ENCODE measurements at places on chromosomes 11 and 22.

GRCh38 chr11:61913699-61914395 is 3.5 kb downstream of the RAB3IL1 start:
- no peak for DNase-seq

DNA sequence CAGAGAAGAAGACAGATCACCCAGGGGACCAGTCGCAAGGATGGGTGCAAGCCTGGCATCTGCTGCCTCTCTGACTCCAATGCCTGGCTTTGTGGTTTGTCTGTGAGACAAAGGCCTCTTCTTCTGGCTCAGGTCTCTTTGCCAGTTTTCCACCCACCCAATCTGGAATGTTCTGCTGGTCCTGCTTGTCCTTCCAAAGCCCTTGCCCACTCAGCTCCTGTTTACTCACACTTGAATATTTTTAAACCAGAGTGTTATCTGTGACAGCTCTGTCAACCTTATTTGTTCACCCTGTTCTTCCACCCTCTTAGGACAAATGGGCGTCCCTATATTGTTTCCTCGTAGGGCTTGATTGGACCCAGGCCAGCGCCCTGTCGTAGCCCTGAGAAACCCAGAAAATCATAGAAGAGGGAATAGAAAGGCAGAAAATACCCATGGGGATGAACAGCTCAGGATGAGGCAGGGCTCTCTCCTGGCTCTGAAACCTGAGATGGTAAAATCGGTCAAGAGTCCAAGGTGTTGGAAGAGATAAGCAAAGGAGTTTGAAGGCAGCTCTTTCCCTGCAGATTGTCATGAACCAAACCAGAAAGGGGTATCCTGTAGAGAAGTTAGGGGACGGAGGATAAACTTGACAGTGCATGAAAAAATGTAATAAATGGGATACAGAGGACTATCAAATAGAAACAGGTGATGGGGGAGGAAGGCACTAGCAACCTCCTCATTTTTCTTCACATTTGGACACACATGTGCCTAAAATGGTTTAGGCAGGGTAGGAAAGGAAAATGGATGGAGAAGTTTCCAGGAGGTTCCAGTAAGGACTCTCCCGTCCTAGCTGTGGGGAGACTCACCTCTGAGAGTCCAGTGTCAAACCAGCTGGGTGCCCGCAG is 651 bp downstream of the CRYAB start:
- no peak for DNase-seq

GRCh38 chr11:78341841-78342240 is 75.8 kb downstream of the GAB2 start:
- no peak for DNase-seq

- DNase-seq, result no peak
Observed at GRCh38 chr11:27735281-27735680, 35.0 kb upstream of the BDNF start.

GRCh38 chr11:19013181-19013857 is 47.2 kb downstream of the MRGPRX2 start:
- peak; percentile 14 for DNase-seq

DNA sequence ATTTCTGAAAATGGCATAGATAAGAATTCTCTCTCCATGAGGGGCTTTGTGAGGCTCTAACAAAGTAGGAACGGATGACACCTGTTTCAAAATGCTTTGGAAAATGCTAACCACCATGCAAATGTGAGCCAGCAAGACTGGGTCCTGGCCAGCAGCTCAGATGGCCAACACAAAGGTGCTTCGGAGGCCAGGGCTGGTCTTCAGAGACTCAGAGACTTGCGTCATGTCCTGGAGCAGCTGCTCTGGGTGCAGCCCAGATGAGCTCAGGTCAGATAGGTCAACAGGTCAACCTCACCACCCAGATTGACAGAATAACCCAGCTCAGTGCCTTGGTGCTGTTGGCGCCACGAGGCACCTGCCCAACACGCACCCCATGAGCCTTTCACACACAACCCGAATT is 12.0 kb upstream of the TMEM121B start:
- no peak for DNase-seq

GRCh38 chr11:59782080-59782479 is 26.9 kb downstream of the STX3 start:
- no peak for DNase-seq

GRCh38 chr11:35359321-35360054 is 59.9 kb downstream of the SLC1A2 start:
- DNase-seq, result no peak

DNA sequence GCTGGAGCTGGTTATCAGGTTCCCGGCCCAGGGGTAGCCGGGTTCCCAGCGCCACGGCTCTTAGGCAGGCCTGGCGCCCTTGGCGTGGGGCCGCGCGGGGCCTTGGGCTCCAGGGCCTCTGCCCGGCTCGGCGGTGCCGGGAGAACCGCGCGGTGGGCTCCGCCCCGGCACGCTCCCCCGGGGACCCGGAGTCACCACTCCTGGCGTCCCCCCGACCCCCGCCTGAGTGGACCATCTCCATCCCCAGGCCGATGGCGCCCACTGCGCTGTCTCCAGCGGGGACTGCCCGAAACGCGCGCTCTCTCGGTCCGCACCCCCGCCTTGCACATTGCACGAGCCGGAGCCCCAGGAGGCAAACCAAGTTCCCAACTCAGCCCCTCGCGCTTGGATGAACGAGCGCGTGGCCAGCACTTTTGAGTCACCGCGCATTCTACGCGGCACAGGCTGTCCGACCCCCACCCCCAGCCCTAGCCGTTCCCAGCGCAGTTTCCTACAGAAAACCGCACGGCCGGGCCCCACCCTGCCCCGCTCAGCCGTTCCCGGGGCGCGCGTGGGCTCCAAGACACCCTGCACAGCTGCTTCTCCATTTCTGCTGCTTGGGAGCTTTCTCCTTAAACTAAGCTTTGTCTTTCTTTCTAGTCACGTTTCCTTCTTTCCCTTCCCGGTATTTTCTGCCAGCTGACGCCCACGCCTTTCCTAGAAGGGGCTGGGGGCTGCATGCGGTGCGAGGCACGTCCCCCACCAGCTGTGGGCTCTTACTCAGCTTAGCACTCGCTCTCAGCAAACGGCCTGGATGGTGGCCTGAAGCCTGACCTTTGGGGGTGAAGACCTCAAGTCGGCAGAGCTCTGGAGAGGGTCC is 650 bp upstream of the CHID1 start:
- peak; percentile 85 for DNase-seq

DNA sequence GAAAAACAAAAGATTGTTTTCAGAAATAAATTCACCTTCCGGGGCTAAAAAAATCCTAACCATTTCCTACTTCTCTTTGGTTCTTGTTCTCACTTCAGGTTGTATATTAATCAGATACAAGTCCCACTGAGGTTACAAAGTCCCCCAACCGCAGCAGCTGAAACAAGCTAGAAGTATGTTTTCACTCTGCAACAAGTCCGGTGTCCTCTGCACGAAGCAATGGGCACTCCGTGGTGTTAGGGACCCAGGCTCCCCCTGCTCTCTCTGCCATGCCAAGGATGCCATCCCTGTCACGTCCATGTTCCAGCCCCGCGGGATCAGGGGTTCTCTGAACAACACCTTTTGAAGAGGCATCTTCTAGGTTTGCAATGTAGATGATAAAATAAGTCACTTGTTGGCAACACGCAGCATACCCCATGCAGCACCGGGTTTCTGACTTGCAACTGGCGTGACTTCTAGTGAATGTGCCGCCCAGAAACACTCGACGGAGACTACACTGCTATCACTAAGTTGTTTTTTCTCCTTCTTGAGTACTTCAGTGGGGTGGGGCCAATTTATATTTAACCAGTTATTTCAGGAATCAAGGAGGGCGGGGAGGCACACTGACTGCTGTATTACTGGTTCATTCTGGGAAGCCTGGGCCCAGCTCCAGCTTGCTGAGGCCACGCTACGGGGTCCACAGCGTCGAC is 25.4 kb upstream of the GSTP1 start:
- no peak for DNase-seq

DNA sequence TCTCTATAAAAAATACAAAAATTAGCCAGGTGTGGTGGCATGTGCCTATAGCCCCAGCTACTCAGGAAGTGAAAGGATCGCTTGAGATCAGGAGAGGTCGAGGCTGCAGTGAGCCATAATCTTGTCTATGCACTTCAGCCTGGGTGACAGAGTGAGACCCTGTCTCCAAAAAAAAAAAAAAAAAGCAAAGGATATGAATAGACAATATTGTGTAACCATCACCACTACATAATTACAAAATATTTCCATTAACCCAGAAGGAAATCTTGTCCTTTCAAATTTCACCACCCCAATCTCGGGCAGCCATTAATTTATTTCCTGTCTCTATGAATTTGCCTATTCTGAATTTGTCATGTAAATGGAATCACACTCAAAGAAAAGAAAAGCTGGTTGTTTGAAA is 21.2 kb downstream of the RSF1 start:
- peak; percentile 21 for DNase-seq

DNA sequence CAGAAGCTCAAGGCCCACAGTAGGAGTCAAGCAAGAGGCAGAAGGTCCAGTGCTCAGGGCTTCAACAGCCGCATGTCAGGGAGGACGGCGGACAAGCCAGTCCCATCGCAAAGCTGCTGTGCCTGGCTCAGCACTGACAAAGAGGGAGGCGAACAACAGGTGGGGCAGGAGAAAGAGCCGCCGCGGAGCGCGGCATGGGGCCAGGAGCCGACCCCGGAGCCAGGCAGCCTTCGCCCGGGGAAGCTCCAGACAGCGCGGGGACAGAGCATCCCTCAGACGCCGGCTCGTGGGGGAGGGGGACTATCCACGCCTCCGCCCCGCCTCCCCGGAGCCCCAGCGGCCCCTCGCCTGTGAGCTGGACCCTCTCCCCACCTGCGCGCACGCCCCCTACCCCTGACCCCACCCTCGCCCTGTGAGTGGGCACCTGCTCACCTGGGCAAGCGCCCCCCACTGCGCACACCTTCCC is 369 bp downstream of the DHCR7 start:
- DNase-seq, result peak; percentile 44

- DNase-seq, result peak; percentile 83
Observed at GRCh38 chr11:35237860-35238715, 99.1 kb downstream of the CD44 start.

DNA sequence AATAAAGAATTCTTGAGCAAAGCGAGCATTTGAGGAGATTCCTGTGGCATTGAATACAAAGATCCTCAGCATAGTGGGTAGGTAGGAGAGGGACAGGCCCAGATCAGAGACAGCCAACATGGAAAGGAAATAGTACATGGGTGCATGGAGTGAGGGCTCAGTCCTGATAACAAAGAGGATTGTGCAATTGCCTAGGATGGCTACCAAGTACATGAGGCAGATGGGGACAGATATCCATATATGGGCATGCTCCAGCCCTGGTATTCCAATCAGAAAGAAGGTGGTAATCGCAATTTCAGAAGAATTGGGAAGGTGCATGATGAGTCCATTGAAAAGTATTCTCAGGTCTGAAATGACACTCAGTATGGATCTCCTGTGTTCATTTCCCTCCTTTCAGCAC is 8.6 kb downstream of the OR51T1 start:
- peak; percentile 2 for DNase-seq

GRCh38 chr11:10699072-10699471 is 5.5 kb upstream of the IRAG1 start:
- DNase-seq, result no peak

DNA sequence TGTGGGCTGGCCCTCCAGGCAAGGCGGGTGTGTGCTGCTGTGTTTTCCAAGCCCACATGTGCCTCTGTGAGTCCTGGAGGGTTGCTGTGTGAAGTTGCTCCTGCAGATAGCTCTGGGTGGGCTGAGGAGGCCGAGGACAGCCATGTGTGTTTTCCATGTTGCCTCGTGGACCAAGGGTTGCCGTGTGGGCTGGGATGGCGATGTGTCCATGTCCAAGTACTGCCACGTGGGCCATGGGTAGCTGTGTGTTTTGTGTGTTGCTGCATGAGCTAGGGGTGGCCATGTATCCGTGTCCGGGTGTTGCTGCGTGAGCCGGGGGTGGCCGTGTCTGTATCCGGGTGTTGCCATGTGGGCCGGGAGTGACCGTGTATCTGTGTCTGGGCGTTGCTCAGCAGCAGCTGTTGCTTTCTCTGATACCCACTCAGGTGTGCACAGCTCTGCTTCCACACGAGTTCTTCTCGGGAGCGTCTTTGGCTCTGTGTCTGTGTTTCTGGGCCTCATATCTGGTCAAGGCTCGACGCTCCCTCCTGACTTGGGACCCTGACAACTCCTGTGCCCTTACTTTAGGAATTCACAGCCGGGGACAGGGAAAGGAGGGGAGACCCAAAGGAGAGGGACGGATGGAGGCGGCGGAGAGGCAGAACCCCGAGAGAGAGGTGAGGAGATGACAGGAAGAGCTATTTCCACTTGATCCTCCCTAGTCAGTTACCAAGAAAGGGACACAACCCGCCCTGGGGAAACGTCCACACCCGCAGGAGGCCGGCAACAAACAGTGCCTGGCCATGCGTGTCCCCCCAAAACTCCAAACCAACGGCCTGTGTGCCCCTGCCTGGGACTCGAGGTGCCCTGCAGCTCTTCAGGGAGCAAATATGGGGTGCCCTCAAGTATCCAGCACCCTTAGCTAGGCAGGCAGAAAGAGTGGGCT is 83.1 kb downstream of the PHF21B start:
- DNase-seq, result no peak

- DNase-seq, result no peak
Observed at GRCh38 chr11:125777309-125777708, 1.3 kb downstream of the PATE2 start.

DNA sequence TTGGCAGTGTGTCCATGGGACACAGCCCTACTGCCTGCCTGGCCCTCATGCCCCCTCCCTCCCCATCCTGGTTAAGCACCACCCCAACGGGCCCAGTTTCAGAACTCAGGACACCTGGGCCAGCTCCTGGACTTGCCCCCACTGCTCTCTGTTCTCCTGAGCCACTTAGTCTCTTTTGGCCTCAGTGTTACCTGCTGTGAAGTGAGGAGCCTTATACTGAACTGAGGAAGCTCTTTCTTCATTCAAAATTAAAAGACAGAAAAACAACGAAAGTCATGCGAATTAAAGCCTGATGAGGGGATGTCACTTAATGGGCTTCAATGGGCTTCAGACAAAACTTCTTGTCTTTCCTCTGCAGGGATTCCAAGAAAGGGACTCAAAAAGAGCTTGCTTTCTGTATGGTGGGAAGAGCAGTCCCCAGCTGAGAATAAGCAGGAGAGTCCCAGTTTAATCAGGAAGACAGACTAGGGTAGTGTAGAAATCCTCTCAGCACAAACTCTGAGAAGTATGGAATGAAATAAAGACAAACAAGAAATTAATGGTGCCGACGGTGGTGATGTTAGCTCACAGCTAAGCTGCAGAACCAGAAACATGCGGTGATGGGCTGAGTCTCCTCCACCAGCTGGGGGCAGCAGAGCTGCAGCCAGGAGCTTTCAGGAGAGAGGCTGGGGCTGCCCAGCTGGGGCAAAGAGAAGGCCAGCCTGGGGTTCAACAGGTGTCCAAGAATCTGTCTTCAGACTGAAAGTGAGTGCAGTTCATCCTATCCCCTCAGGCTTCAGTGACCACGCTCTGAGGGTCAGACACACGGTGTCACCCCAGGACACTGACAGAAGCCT is 101.0 kb downstream of the GGTLC2 start:
- peak; percentile 45 for DNase-seq

- DNase-seq, result no peak
Observed at GRCh38 chr11:91244912-91245311, 979.7 kb upstream of the FAT3 start.

DNA sequence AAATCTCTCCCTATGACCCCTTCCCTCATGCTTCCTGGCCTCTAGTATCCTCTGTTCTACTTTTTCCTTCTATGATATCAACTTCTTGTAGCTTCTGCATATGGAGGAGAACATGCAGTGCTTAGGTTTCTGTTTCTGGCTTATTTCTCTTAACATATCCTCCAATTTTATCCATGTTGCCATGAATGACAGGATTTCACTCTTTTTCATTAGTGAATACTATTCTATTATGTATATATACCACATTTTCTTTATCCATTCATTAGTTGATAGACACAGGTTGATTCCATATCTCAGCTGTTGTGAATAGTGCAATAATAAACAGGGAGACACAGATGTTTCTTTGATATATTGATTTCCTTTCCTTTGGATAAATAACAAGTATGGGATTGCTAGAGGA is 123.3 kb upstream of the SESN3 start:
- DNase-seq, result no peak

GRCh38 chr11:47144541-47144940 is 32.1 kb downstream of the ARFGAP2 start:
- DNase-seq, result no peak

All from NB4 (cell line).